Fibroblast of the aortic adventitia (primary cell): ENCODE measurements at places on chromosomes 3 and 15. TPM values are rescaled to one million over a fixed set of nuclear protein-coding genes. Genes with fewer than 3 reads are reported as not detected.

Gene KCTD6
- 17.8 and 17.9 TPM in 2 replicates for total RNA-seq

Gene SH3GL3
- total RNA-seq: 0.09 and 2.1 TPM in 2 replicates

GRCh38 chr3:179299999-179300613 is 22.7 kb upstream of the ZNF639 start:
- DNase-seq: no peak

Gene HLTF
- 59.4 and 61.4 TPM in 2 replicates for total RNA-seq

- no peak for DNase-seq
Measured at GRCh38 chr3:176995946-176996345, 201.3 kb downstream of the TBL1XR1 start.

DNA sequence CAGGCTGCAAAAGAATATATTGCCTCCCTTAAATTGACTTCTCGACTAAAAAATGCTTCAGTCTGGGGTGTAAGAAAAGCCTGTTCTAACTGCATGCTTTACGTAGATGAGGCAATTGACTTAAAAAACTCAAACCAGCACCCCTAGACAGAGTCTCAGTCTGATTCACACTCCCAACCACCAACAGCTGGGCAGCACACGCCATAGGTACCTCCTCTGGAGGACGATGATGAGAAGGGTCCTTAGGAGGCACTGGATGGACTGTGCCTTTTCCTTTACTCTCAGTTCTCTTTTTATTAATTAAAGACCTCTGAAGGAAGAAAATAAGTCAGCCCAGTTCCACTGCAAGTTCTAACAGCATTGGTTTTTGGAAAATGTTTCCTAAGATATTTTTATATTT is 175.0 kb downstream of the PDZRN3 start:
- DNase-seq: no peak

DNA sequence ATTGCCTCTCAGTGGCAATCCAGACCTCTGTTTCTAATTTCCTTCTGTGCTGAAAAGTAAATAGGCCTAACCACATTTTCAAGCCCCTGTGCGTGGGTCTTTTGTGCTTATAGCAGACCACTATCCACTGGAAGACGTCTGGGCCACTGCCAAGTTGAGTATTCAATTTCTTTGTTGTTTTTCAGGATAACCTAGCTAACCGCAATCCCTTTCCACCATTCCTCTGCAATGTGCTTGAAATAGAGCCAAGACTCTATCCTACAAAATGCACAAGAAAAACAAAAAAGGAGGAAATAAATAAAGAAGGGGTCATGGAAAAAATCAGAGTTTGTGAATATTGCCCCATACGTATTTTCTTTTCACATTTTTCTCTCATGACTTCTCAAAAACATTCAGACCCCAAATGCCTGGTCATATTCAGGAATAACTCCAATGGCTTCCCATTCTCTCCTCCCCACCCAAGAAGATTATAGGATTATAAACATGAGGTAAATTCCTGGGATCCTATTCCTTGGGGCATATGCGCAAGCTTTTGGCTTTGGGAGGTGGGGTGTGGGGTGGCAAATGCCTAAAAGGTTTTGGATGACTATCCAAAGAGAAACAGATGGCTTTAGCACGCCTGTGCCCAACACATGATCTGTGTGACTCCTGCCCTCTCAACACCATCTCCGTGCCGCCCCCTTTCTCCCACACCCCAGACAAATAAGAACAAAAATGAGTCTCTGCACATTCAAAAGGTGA is 217.9 kb upstream of the THBS1 start:
- peak; percentile 26 for DNase-seq

DNA sequence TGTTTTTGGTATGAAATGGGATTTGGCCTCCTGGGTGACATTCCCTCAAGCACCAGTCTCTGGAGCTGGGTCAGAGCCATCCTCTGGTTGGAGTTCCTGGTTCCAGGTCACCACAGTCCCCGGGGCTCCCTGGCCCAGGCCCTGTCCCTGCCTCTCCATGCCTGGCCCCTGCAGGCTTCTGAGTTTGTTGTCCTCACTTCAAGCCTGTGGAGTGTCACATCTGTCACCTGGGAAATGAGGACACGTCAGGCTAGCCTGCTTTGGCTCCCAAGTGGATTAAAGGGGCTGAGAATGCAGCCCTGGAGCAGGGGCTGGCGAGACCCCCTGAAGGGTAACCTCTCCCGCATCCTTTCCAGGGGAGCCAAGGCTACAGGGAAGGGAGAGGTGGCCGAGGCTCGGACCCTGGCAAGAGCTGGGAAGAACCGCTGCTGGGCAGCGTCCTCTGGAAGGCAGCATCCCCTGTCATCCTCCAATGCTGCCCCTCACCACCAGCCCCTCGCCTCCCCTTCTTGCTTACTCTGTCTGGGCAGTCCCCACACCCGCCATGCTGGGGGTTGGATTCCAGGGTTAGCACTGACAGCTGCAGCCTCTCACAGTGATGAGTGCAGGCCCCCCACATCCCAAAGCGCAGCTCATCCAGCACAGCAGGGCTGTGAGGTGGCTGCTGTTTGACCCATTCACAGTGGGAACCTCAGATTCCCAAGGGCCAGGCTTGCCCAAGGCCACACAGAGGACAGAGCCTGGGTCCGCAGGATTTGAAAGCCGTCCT is 75.5 kb upstream of the IQSEC1 start:
- no peak for DNase-seq

DNA sequence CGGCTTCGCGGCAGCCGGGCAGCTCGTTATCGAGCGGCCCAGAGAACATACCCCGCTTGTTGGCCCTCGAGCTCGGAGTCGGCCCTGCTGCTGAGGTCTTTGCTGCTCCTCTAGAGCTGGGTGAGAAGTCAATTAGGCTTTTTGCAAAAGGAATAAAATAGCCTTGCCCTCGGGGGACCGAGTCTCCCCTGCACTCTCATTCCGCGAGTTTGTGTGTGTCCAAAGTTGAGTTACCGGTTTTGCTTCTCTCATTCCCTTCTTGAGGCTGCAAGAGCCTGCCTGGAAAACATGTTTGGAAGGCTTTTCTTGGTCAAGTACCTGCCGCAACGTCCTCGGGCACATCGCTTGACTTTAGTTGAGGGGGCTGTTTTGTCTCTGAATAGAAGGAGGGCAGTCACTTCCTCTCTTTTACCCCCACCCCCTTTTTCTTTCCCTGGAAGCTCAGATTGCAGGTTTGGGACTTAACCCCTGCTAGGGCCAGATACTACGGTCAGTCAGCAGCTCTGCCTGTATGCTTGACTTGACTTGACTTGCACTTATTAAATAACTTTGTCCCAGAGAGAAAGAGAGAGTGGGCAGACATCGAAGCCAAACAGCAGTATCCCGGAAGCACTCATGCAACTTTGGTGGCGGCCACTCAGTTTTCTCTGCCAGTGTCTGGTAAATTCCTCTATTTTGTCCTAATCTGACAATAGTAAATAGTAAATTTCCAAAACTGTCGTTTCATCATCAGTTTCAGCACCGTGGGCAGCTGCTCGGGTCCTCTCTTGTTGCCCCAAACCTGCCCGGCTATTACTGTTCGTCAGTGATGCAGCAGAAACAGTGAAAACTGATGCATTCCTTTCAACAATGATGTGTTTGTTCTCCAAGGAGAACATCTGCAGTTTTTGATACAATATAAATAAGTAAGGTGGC is 609 bp downstream of the RNF13 start:
- DNase-seq: peak; percentile 51

GRCh38 chr3:28104896-28105534 is 136.4 kb upstream of the CMC1 start:
- DNase-seq: no peak

Gene TMCO5A
- total RNA-seq: 0.49 TPM in 1 of 2 replicates, not detected in the other

DNA sequence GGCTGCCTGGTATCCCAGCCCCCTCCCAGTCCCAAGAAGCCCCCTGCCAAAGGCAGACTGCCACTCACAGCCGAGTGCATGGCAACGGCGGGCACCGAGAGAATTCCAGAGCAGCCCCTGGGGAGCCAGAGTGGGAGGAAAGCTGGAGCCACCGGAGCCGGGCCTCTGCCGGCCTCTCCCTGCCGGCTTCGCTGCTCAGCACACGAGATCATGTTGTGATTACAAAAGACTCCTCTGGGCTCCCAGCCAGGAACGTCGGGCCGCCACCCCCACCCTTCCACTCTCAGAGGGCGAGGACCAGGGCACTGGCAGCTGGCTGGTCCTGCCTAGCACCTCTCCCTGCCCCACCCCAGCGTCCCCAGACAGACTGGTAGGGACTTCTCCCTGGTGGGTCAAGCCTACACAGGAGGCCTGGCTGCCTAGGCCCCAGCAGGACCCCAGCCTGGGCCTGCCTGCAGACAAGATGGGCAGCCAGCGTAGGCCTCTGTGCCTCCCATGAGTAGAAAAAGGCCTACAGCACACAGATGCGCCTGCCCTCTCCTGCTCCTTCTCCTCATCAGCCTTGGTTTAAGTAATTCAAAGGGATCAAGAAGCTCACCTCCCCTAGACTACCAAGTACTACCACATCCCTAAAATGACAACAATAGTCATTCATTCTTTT is at the start of gene CCDC9B:
TSS of gene CCDC9B (minus strand) at position 200 of the 661 bp plus-strand sequence. CDS start at position 80, 120 bp downstream.
- peak; percentile 92 for DNase-seq

DNA sequence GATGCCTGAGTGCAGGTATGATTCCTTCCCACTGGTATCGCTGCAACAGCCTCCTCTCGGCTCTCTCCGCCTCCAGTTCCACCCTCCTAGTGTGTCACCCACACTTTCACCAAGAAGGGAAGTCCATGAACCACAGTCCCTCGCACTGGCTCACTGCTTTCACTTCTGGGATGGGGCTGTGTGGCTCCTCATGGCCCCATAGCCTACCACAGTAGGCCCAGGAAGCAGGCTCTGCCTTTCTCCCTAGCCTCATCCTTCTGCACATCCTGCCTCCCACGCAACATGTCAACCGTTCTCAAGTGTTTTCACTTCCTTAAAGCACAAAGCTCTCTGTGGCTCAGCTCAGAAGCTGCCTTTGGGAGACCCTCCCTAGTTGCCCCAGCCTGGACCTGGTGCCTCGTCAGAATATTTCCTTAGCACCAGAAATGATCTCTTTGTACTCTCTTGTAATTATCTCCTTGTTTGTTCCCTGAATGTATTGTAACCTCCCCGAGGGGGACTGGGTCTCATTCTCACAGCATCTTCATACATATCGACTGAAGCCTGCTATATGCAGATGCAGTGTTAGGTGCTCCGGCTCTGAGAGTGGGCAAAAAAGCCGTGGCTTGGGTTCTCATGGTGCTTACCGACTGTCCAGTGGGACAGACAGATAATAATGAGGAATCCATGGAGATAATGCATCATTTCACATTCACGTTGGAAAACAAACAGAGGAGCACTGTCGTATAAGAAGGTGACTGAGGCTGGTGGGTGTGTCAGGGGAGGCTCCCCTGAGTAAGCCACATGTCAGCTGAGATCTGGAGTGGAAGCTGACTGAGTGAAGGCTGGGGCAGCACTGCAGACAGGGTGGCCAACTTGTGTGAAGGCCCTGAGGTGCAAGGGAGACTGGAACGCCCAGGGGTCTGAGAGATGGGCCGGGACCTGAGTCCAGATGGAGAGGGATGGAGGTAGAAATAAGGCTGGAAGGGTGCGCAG is 107.1 kb downstream of the DGKG start:
- no peak for DNase-seq

GRCh38 chr15:65368302-65369211 is 9.2 kb downstream of the IGDCC3 start:
- no peak for DNase-seq
